ENCODE measurements at places on chromosomes 6 and 20.
A peak's percentile ranks its signal among the peaks of the same experiment; 100 is the strongest.

DNA sequence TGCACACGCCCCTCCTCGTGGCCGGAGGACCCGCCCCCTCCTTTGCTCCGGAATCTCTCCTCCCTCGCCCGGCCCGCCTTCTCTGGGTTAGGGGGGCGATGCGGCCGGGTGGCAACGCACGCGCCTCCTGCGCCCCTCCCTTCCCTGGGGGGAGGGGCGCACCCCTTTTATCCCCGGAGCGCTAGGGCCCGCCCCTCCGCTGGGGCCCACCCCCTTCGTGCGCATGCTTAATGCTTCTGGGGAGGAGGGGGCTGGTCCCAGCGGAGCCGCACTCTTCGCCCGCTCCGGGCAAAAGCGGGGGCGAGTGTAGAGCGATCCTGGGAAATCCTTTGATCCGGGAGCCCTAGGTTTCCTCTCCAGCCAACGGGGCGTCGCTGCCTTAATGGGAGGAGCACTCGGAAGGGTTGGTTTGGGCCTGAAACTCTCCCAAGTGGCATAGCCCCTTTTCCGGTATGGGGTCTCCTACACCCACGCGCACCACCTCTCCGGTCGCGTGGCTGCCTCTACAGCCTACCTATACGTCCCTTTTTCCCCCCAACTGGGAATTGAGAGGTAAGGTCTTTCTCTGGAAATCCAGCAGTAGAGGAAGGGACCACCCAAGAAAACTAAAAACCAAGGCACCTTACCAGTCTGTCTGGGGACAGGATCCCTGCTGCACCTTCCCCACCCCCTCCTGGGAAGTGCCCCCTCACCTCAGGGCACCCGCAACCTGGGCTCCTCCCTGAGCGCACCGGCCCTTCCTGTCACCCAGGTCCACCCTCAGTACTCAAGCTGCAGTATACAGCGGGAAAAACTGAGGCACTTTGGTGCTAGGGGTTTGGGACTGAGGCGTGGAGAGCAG, 2.1 kb downstream of the SOX12 start:
- DNase-seq = peak; percentile 69

DNA sequence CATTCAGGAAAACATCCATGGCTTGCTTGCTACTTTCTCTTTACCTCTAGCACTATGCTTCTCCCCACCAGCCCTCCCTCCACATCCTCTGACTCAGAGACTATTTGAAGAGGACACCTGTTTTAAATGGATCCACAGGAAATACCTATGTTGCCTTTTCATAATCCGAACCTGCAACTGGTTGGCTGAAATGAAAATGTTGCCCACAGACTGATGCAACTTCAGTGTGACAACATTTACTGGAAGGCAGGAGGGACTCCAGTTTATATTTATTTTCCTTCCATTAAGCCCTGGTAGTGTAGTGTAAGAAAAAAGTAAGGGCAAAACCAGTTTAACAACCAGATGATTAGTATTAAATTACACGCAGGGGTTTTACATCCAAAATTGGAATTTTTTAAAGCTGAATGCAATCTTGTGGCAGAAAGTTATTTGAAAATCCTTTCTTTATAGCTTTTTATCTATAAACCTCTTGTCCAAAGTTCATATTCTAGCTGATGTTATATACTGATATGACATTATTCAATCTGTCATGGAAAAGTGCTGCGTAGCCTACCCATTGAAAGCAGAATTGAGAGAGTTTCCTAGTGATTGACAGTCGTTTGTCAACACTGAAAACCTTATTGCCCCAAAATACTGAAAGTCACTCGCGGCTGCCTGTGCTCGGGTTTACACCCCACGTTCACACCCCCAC, 881 bp upstream of the AIG1 start:
- DNase-seq = no peak

GRCh38 chr20:23776067-23776771, 25.5 kb upstream of the CST1 start:
- no peak for DNase-seq

- no peak for DNase-seq
Measured at GRCh38 chr20:48823960-48824498, 3.8 kb downstream of the PREX1 start.

- DNase-seq = no peak
Measured at GRCh38 chr20:23150304-23151007, 64.3 kb upstream of the CD93 start.

DNA sequence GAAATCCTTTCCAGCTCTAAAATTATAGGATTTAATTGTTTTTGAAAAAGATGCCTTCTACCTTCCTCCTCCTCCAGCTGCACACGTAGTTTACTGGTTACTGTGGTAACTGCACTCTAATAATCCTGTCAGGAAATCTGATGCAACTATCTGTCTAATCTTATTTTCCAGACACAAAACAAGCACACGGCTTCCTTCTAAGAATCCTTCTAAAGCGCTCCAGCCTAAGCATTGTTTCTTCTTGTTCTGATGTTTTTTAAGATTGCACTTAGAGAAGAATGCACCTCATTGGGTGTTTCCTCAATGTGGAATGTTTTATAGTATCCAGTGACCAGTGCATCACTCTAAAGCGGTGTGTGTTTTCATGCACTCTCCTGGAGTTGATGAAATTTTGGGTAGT, 63.6 kb downstream of the CARMIL1 start:
- no peak for DNase-seq

DNA sequence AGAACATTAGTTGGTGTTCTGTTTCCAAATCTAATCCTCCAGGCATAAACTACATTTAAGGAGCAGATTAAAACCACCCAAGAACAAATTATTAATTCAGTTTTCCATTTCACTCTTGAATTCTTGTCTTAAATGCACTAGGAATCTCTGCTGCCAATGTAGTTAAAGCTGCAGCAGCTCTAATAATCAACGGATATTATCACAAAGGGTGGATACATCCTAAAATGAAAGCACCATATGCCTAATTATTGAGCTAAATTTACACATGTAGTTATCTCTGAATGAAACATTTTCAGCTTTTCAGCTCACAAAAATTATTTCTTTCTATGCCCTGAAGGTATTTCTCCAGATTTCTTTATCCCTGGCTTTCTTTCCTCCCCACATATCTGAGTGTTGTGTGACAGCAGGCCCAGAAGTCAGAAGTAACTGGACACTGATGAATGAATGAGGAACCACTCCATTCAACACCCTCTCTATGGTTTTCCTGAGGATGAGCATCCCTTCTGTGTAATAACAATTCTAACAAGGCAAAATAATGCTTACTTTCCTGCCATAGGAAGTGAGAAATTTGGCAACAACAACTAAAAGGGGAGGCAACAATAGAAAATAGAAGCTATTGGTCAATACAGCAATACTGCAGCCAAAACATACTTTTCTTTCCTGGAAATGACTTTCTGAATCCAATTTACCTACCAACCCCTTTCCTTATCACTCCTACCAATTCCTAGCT, 14.9 kb downstream of the MAN1A1 start:
- DNase-seq = no peak

- no peak for DNase-seq
Measured at GRCh38 chr6:155493026-155493693, 37.5 kb upstream of the NOX3 start.

- DNase-seq = no peak
Measured at GRCh38 chr6:36127462-36128016, 2.8 kb upstream of the MAPK13 start.

DNA sequence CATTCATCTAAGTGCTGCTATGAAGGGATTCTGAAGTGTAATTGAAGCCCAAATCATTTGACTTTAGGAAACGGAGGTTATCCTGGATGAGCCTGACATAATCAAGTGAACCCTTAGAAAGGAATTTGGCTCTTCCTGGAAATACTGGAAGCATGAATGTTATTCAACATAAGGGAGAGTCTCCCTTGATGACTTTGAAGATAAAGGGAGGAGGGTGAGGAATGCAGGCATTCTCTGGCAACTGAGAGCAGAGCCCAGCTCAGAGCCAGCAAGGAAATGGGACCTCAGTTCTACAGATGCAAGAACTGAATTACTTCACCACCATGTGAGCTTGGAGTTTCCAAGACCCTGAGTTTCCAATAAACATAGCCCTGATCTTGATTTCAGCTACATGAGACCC, 168.2 kb downstream of the DLL1 start:
- DNase-seq = no peak

- no peak for DNase-seq
Measured at GRCh38 chr20:45783656-45784294, 7.9 kb downstream of the WFDC3 start.

GRCh38 chr6:137840252-137840651, 26.8 kb upstream of the TNFAIP3 start:
- DNase-seq = no peak

DNA sequence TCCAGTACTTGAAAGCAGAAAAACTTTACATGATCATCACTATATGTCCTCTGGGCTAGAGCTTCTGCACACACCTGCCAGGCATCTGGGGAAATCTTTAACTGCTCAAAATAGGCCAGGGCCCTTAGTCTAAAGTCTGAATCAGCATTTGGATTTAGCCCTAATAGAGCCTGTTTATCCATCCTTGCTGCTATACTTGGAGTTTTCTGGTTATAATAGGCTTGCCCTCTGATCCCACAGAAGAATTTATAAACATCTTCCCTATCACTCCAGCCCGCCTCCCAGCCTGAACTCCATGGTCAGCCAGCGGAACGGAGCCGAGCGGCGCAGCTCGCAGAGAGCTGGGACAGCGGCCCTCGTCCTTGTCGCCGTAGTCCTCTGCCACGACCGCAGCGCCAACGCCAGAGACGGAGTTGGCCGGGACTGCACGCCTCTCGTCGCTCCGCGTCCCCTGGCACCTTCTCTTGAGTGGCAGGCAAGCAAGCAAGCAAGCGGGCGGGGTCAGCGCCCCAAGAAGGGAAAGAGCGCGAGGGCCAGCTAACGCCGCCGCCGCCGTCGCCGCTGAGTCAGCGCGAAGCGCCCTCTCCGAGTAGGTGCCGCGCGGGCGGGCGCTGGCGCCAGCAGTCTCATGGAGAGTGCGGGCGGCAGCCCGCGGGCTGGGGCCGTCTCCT, 25.4 kb upstream of the ASIP start:
- DNase-seq = no peak

DNA sequence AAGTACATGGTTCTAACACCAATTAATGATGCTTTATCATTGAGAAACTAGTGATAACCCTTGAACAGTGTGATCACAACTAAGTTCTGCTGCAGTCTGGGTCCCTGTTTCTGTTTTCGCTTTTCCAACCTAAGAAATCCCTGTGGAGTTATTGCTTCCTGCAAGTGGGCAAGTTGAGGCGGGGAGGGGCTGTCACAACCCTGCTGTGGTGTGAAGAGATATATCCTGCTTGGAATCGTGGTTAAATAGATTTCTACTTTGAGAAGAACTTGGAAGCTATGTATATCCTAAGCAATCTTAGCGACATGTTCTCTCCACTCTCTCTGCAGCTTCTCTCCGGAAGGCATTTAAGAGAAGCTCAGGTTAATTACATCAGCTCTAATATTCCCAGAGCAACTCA, 1223.6 kb downstream of the EPHA7 start:
- DNase-seq = no peak

DNA sequence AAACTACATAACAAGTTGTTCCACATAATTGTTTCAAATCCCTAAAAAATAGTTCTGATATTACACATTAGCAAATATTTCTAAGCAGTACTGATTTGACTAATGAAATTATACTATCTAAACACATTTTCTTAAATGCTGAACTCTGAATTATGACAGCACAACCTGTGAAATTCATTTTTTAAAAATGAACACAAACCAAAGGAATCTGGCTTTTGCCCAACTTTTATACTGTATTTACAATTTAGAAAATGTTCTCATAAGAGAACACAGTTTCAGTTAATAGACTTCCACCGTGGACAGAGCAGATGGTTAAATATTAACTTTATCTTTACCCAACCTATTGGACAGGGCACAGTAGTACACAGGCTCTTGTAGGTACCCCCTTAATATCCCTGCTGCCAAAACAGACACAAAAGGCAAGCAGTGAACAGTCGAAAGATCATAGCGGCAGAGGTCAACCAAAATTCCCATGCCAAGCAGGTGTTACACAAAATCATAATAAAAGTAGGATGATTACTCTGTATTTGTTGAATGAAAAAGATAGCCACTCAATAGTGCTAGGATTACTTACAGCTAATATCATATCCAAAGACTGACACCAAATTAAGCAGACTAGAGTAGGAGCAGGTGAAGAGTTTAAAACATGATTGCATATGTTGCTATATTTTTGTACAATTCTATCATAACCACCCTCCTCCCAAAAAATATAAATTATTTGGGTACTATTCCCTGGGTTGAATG, 122.5 kb downstream of the RNGTT start:
- no peak for DNase-seq

GRCh38 chr6:113508249-113508648, 348.9 kb upstream of the MARCKS start:
- DNase-seq = no peak

- DNase-seq = no peak
Measured at GRCh38 chr6:1403851-1404712, 14.7 kb downstream of the FOXF2 start.

- no peak for DNase-seq
Measured at GRCh38 chr6:162239330-162239729, 488.2 kb downstream of the PRKN start.

- DNase-seq = no peak
Measured at GRCh38 chr6:11067348-11067747, 23.2 kb upstream of the ELOVL2 start.

DNA sequence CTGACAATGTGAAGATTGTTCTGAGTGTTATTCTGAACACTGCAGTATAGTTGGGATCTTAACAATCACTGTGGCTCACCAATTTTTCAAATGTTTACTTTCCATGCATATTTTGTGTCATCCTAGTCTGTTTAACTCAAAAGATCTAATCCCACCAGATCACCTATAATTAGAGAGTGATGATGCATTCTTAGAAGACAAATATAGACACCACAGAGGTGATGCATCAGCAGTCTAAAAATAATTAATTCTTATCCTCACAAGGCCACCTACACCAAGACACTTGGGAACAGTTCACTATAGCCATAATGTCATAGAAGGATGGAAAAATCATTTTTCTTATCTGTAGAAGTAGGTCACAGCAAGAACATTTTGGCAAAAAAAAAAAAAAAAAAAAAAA, 154.8 kb downstream of the UBE3D start:
- DNase-seq = no peak

DNA sequence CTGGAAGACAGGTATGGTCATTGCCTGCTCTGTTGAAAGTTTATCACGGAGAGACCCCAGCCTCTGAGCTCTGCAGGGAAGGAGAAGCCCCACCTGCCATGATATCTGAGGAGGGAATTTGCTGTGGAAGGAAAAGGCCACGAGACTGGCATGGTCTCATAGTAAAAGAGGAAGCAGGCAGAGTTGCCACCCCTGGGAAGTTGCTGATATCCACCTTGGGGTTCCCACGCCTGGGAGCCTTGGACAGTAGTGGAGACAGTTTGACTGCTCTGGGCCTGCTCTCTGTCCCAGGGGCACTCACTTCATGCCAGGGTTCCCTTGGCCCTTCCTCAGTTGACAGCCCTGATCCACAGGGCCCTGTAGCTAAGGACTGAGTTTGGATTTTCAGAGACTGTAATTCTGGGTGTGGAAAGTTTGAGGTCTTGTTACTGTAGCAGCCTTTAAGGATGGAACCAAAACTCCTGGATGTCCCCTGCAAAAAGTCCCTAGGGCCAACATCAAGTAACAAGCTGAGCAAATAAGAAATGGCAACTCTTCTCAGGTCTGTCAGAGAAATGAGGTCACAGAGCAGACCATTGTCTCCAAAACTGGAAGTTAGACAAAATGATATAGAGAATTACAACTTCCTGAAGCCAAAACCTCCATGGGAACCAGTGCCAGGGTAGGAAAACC, 6.9 kb upstream of the SIRPB1 start:
- DNase-seq = no peak
